Urinary bladder (tissue), 4 donors: ENCODE measurements at places on chromosomes 6 and 20.

GRCh38 chr20:41391587-41392001, 25.0 kb upstream of the EMILIN3 start:
- no peak for DNase-seq

DNA sequence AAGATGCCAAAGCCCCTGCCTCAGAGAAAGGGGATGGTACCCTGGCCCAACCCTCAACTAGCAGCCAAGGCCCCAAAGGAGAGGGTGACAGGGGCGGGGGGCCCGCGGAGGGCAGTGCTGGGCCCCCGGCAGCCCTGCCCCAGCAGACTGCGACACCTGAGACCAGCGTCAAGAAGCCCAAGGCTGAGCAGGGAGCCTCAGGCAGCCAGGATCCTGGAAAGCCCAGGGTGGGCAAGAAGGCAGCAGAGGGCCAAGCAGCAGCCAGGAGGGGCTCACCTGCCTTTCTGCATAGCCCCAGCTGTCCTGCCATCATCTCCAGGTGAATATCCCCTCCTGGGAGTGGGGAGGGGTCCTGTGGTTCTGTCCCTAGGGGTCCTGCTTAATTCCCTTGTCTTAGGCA, 1.1 kb downstream of the MYLK2 start:
- no peak for DNase-seq

DNA sequence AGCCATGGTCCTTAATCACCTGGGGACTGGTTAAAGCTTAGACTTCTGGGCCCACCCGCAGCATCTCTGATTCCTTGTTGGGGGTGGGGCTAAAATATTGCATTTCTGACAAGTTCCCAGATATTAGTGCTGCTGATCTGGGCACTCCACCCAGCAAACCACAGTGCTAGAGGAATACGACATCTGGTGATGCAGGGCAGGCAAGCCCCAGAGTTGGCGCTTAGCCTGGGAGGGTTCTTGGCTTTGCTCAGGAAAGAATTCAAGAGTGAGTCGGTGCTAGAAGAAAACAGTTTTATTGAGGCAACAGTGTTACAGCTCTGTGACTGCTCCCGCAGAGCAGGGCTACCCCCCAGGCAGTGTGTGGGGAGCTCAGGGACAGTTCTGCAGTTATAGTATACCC, 210.7 kb downstream of the TFAP2C start:
- no peak for DNase-seq

DNA sequence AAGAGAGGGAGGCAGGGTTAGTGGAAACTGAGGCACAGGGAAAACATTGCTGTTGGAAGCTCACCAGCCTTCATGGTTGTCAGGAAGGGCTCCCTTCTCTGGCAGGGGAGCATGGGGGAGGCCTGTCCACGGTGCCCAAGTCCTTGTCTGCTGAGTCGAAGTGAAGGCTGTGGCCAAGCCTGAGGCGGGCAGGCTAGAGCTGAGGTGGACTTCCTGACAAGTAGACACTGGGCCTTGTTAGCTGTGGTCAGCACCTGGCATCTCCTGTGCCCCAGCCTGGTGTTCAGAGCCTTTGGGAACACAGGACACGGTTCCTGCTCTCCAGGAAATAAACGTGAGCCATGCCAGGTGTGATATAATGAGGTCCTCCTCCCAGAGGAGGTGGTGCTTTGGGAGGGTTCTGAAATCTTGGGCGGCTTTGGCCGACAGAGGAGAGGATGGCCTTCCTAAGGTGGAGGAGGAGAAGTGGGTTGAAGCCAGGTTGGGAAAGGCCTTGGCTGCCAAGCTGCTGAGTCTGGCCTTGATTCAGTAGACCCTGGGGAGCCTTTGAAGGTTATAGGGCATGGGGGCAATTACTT, 138.4 kb upstream of the RNF24 start:
- DNase-seq: no peak

DNA sequence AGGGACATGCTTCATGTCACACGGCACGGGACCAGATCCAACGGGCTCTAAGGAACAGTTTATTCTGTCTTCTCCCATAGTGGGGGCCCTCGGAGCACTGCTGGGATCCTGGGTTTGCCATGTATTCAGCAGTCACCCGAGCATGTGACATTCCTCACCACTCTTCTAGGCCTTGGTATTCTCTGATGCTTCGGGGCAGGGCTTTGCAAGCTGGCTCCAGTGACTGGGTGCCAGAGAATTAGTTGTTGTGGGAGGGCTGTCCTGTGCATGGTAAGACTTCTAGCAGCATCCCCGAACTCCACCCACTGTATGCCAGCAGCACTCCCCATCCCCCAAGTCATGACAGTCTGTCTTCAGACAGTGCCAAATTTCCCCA, 5.4 kb downstream of the CCN5 start:
- DNase-seq: no peak

DNA sequence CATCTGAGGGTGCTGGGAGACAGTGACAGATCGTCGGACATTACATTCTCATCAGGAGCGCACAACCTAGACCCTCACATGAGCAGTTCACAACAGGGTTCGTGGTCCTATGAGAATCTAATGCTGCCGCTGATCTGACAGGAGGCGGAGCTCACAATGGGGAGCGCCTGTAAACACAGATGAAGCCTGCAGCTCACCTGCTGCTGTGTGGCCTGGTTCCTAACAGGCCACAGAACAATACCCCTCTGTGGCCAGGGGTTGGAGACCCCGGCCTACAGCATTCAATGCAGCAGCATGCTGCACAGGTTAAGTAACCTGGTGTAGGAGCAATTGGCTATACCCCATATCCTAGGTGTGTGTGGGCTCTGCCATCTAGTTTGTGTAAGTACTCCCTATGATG, 19.5 kb downstream of the ANKRD60 start:
- DNase-seq: no peak

- no peak for DNase-seq
These were observed 92.4 kb downstream of the SCML4 start for GRCh38 chr6:107731422-107732319.

- DNase-seq: no peak
These were observed 93.6 kb downstream of the PCSK2 start for GRCh38 chr20:17320456-17320855.

GRCh38 chr6:5308066-5308465, 46.8 kb downstream of the FARS2 start:
- no peak for DNase-seq

DNA sequence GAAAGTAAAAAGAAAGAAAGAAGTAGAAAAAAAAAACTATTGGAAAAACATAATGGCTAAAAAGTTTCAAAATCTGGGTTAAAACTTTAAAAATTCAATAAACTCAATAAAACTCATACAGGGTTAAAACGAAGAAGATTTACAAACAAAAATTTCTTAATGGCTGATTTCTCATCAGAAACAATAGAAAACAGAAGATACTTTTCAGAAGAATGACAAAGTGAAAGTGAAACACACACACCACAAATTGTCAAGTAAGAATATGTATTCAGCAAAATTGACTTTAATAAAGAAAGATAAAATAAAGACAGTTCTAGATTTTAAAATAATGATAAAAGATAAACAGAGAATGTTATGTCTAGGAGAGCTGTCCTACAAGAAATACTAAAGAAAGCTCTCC, 618.9 kb upstream of the GJE1 start:
- no peak for DNase-seq

- DNase-seq: no peak
These were observed 6.9 kb upstream of the CABLES2 start for GRCh38 chr20:62413896-62414481.

DNA sequence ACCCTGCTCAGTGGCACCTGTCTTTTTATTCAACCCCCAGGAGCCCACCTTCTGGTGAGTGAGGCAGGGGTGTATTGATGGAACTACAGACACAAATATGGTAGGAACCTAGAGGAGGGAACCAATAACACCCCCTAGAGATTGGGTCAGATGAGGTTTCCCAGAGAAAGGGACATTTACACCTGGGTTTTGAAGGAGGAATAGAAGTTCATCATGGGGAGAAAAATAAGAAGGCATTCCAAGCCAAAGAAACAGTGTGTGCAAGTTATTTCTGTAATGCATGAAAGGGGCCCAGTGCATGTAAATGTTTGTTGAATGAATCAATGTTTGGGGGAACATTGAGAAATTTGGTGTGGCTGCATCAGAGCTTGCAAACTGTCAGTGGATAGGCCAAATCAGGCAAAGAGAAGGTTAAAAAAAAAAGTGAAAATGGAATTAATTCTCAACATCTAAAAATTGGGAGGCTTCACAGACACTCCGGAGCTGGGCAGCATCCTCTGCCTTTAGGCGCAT, 11.1 kb upstream of the KIAA1755 start:
- no peak for DNase-seq

DNA sequence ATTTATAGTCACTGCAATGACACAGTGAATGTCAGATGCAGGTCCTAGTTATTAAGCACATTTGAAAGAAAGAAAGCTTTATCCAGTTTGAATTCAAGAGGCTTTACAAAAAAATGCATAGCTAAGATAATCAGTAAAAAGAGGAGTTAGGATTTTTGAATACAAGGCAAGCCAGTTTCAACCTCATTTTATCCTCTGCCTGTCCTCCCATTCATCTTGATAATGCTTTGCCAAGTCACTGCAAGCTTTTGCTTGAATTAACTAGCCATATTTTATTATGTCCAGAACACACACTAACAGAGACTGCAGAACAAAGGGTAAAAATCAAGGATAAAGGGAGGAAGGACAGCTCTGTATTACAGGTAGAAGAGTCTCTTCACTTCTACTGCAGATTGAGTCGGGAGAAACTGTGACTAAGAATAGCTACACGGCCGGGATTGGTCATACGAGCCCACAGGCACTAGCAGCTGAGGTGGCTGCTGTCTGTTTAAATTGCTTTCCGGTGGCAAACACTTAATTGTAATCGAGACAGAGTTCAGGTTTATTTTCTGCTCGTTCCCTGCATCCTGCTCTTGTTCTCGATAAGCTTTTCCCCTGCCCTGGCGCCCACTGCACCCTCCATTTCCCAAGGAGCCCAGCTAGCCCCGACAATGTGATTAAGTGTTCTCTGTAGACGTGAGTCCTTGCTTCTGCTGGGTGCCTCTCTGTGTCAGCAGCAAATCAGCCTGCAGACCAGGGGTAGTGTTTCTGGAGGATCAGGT, 30.5 kb upstream of the AKAP12 start:
- DNase-seq: no peak

GRCh38 chr20:15789079-15789478, 784.2 kb downstream of the KIF16B start:
- no peak for DNase-seq

- DNase-seq: no peak
These were observed 44.7 kb upstream of the CNKSR3 start for GRCh38 chr6:154555073-154555677.

DNA sequence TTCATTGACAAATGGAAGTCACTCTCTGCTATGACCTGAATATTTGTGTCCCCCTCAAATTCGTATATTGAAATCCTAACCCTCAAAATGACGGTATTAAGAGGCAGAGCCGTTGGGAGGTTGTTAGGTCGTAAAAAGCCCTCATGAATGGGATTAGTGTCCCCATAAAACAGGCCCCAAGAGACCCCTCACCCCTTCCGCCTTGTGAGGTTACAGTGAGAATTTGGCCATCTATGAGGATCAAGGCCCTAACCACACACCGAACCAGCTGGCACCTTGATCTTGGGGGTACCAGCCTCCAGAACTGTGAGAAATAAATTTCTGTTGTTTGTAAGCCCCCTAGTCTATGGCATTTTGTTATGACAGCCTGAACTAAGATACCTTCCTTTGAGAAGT, 52.5 kb upstream of the SLC22A16 start:
- DNase-seq: no peak

DNA sequence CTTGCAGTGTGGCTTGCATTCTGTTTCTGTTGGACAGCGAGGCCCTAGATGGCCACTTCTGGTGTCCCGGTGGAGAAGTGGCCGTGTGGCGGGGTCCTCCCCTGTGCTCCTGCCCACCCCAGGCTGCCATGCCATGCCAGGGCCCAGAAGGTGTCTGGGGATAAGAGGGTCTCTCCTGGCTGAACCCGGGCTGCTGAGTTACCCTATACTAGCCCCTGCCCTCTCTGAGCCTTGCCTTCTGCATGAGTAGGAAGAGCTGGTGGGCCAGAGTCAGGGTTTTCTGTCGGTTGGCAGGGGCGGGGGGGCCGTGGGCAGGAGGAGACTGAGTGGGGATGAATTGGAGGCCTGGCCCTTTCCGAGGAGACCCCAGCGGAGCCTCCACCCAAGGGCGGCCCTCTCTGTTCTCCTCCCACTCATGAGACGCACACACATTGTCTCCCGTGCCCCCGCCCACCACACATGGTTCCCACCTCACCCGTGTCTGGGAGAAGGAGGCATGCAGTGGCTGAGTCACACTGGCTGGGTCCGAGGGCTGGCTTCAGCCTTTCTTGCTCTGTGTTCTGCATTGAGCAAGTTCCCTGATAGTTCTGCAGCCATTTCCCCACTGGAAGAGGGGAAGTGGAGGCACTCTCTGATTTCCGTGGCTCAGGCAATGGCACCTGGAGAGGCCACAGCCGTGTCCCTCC, 24.6 kb downstream of the VSTM2L start:
- no peak for DNase-seq

DNA sequence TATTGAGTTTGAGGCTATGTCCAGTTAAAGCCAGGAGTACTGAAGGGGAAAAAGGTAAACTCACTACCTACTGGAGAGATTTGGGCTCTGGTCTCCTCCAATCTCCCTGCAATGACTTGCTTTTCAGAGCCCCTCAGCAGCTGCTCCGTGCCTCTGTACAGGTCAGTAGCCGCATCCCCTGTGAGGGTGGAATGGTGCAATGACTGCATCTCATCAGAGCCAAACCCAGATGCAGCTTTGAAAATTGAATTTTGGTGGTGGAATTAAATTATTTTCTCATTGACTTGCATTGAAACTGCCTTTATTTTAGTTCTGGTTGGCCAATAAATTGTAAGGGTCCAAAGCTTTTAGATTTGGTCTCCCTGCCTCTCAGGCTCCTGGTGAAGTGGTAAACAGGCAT, 166.7 kb downstream of the DLL1 start:
- peak; percentile 23 for DNase-seq

GRCh38 chr20:4776079-4776630, 54.4 kb downstream of the PRND start:
- no peak for DNase-seq

DNA sequence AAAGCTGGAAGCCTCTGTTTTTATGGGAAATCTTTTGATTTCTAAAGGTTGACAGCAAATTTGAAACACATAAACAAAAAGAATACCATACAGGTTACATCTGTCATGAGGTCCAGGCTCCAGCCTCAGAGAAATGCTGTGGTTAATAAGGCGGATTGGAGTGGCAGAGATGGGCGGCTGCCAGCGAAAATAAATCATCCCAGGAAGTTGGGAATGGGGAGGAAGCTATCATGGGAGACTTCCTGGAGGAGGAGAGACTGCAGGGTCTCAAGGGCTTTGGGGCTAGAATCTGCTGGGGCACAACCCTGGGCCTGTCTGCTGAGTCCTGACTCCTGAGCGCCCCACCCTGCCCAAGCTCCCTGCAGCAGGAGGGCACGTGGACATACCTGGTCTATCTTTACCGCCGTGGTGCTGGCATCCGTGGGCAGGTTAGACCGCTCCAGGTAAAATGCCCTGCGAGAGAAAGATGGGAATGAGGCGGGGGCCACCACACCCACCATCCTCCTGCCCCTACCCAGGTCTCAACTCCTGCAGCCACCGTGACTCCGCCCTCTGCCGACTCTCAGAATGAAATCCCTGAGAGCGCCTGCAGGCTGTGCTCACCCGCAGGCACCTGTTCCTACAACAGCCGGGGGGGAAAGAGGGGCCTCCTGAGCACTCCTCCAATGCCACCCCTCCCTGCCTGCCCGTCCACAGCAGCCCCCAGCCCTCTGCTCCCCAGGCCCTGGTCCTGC, 197.3 kb downstream of the PREX1 start:
- no peak for DNase-seq

- DNase-seq: no peak
These were observed 4.9 kb upstream of the ZFP57 start for GRCh38 chr6:29685718-29686326.

- no peak for DNase-seq
These were observed 225.4 kb downstream of the CDH4 start for GRCh38 chr20:61477451-61477861.

GRCh38 chr20:40982415-40983145, 46.0 kb upstream of the TOP1 start:
- no peak for DNase-seq
